ENCODE measurements at places on chromosomes 4 and X.

GRCh38 chr4:6619116-6619465, 21.4 kb upstream of the MRFAP1 start:
- DNase-seq = no peak

DNA sequence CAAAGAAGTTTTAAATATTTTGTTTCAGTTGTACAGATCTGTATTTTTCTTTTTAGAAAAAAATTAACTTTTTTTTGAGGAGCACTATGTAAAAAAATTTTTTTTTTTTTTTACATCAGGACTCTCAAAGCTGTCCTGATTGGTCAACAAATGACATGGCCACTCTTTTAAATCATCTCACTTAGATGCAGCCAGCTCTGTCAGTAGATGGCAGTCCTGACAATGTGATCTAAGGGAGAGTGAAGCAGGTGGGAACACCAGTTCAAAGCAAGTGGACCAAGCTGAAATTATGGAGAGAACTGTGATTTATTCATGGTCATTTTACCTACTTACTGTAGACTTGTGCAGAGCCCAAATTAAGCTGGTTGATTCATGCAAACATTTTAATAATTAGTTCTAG, 174.7 kb upstream of the GPRIN3 start:
- DNase-seq = no peak

GRCh38 chr4:164252286-164252685, 501.6 kb upstream of the SMIM31 start:
- DNase-seq = no peak

DNA sequence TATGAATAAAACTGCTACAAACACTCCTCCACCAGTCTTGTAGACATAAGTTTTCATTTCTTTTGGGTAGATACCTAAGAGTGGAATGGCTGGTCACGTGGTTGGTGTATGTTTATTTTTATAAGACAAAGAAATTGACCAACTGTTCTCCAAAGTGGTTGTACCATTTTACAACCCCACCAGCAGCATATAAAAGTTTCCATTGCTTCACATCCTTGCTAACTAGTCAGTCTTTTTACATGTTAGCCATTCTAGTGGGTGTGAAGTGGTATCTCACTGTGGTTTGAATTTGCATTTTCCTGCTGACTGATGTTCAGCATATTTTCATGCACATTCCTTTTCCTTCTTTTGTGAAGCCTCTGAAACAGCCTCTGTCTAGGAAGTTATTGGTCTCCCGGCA, 76.2 kb upstream of the ADGRG2 start:
- DNase-seq = no peak

DNA sequence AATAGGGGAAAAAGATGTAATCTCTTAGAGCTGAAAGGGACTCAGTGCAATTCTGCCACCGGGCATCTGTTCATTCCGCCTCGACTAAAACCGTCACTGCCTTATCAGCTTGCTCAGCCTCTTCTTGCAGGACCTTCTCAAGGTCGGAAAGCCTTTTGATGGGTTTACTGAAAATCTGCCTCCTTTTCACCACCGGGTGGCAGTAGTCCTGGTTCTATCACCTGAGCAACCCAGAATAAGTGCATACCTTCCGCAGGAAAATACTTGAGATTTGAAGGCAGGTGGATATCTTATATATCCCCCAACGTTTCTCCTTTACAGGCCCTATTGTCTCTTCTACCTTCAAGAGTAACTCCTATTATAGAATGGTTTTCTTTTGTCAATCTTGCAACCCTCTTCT, 103.4 kb upstream of the PAK3 start:
- DNase-seq = no peak

- no peak for DNase-seq
Measured at GRCh38 chr4:100190643-100191600, 654 bp upstream of the DDIT4L start.

DNA sequence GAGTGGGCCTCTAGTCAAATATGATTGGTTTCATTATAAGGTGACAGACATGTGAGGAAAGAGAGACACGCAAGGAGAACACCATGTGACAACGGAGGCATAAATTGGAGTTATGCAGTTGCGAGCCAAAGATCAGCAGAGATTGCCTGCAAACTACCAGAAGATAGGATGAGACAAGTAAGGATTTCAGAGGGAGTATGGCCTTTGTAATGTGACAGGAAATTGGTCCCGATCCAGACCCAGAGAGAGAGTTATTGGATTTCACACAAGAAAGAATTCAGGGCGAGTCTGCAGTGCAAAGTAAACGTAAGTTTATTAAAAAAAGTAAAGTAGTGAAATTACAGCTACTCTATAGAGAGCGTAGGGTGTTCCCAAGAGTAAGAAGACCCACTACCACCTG, 35.7 kb upstream of the NDST4 start:
- DNase-seq = no peak

DNA sequence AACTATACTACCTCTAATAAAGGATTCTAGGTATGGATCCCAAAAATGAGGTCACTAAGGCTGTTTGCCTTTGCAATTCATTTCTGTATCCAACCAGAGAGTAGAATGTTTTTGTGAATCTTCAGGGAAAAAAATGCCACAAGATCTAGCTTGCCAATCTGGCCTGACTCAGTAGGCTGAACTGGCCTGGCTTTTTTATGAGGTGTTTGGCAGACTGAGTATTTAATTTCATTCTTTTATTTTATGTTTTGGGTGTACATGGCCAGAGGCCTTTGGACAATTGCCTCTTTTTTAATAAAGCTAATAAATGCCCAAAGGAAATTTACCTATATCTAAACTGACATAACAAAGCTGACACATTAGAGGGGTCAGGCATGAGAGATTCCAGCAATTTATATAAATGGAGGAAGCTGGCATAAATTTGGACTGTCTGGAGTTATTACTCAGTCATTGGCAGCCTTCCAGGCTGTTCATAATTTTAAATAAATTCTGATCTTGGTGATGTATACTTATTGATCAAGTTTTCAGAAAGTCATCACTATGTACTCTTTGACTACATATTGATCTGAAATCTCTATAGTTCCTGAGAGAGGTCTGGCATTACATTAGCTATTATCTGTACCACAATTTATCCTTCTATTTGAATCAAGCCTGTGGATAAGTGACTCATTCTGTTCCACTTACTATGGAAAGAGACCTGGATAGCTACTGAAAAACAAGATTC, 376.4 kb upstream of the NOCT start:
- DNase-seq = no peak
